ENCODE measurements at places on chromosomes 13 and 19. TPM values are rescaled to one million over a fixed set of nuclear protein-coding genes. Genes with fewer than 3 reads are reported as not detected.

Gene IGFL4
- 0.16 TPM for total RNA-seq

Gene ZNRF4
- total RNA-seq, result not detected

Gene PTPRH
- 4.1 TPM for total RNA-seq

Gene NLRP7
- not detected for total RNA-seq

Gene MBD3L4
- total RNA-seq, result not detected

Gene GSX1
- total RNA-seq, result not detected

Gene CACNA1A
- 25.3 TPM for total RNA-seq

Gene FCHO1
- total RNA-seq, result 0.16 TPM

Gene OR4F17
- not detected for total RNA-seq

Gene APOE
- total RNA-seq, result 7.2 TPM

Gene LCP1
- 0.17 TPM for total RNA-seq

Gene SGCG
- 1.3 TPM for total RNA-seq

Gene ZNF808
- total RNA-seq, result 18.4 TPM

Gene FUT1
- total RNA-seq, result under 0.01 TPM

Gene BTBD2
- total RNA-seq, result 55.0 TPM

Gene ETV2
- 0.17 TPM for total RNA-seq

Gene FXYD1
- 14.6 TPM for total RNA-seq

Gene SOHLH2
- 1.4 TPM for total RNA-seq

Gene DCAF15
- total RNA-seq, result 7.6 TPM

Gene AZU1
- total RNA-seq, result 0.16 TPM

Gene IGLON5
- not detected for total RNA-seq

All from bronchial smooth muscle cell (primary cell).